AG09309 (cell line): ENCODE measurements at places on chromosomes 11 and 22.

GRCh38 chr11:34157163-34157562, 51.7 kb downstream of the NAT10 start:
- DNase-seq: no peak

DNA sequence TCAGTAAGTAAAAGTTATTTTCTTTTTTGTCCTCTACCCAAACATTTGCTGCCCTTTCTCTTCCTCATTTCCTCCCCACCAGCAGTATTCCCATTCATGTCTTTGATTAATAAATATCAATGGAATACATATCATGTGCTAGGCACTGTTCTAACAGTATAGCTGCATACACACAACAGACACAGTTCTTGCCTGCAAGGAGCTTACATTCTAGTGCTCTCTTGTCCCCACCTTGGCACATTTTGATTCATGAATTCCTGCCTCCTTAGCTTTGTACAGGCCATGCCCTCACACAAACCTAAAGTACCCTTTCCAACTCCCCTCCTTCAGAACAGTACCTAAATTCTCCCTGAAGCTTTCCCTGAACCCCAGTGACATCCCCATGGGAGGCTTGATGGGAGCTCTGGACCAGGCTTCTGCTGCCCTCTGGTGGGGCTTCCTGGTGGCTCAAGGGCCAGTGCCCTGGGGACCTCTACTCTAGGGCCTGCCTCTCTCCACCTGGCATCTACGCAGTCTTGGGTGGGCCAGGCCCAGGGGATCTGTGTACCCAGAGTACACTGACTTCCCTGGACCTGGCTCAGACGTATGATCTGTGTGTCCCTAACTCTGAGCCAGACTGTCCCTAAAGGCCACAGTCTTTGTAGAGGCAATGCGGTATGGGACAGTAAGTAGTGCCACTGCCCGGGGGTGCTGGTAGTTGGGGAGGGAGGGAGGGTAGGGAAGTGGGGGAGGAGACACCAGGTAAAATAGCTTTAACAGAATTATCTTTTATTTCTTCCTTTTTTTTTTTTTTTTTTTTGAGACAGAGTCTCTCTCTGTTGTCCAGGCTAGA, 14.1 kb downstream of the RPS13 start:
- no peak for DNase-seq

- peak; percentile 76 for DNase-seq
These were observed 2.1 kb downstream of the MED15 start for GRCh38 chr22:20509344-20510047.

DNA sequence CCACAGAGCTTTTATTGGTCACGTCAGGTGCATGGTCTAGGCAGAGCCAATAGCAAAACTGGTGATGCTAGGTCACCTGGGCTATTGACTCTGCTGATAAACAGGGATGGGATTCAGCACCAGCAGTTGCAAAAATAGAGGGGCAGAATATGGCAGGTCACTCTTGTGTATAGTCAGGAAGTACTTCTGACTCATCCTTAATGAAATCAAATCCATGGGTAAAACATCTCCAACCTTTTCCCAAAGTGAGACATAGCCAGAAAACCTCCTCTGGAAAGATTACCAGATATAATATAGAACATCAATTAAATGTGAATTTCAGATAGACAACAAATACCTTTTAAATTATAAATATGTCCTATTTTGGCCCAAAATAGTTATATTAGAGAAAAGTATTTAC, 383.2 kb downstream of the METTL15 start:
- no peak for DNase-seq

DNA sequence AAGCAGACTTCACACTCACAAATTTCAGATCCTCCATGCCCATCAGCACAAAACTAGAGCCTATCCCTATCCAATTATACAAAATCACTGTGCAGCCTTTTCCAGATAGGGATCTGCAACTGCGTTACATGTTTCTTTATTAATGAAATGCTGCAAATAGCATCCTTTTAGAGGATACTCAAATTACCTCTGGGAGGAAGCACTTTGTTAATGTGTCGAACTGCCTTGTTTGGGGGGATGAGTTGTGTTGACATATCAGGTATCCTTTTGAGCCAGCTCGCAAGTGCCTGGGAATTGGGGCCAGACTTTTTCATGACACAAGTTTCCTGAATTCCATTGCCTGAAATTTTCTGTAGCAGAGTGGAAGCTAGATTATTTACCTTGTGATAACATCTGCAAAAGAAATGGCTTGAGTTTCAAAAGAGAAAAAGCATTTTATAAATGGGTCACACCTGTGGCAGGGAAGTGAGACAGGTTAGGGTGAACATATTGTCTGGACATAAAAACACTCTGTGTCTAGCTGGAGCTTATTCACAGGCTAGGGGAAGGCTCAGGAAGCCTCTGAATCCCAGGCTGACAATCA, 299.1 kb upstream of the MTNR1B start:
- DNase-seq: no peak

DNA sequence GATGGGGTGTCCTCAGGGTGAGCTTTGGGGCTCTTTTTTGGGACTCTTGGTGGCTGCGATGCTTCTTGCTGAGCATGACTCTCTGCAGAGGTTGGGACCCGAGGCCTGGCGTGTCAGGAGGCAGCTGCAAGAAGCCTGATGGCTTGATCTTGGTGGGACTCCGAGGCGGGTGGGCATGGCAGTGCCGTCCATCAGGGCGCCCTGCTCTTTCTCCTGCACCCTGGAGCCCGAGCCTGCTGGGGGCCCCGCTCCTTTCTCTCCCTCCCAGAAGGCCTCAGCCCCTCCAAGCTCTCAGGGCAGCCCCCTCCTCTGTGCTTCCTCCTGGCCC, 432.7 kb downstream of the TBC1D22A start:
- no peak for DNase-seq

DNA sequence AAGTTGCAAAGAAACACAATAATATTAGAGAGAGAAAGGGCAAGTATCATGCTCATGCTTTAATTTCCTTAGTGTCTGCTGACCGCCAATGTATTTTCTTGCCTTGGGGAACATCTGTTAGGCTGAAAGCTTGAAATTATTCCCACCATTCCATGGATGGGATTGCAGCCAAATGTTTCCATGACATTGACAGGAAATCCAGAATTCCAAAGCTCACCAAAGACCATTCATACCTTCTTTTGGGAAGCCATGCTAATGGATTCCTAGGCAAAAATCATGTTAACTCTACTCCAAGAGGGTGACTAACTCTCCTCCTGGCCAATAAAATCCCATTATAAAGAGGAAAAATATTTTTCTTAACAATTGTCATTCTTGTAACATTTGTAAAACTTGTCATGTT, 661.4 kb upstream of the FAT3 start:
- no peak for DNase-seq

DNA sequence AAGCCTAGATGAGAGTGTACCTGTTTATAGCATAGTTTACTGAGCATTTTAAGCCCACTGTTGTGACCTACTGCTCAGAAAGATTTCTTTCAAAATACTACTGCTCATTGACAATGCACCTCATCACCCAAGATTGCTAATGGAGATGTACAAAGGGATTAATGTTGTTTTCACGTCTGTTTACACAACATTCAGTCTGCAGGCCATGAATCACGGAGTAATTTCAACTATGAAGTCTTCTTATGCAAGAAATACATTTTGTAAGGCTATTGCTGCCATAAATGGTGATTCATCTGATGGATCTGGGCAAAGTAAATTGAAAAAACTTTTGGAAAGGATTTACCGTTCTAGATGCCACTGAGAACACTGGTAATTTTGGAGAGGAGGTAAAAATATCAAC, 112.9 kb downstream of the KIF18A start:
- DNase-seq: peak; percentile 32
